ENCODE measurements at places on chromosomes 2 and 18.
A peak's percentile ranks its signal among the peaks of the same experiment; 100 is the strongest.

- DNase-seq: peak; percentile 8
These were observed 409.5 kb upstream of the POU3F3 start for GRCh38 chr2:104444392-104444791.

DNA sequence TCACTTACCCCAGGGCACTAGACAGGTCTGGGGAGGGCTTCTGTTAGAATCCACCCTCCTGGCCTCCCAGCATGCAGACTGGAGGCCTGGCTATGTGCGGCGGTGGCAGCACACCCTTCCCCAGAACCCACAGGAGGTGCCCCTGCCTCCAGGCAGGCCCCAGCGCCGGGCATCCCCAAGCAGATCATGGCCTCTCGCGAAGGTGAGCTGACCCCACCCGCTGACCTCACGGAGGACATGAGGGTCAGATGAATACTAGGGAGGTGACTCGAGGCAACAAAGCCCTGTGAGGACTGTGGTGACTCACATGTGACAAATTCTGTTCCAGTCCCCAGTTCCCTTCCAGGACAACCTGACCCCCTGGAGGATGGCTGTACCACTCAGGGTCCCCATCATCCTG is 1.9 kb downstream of the MAB21L4 start:
- no peak for DNase-seq

GRCh38 chr2:96800061-96801004 is 15.7 kb upstream of the CNNM3 start:
- no peak for DNase-seq

DNA sequence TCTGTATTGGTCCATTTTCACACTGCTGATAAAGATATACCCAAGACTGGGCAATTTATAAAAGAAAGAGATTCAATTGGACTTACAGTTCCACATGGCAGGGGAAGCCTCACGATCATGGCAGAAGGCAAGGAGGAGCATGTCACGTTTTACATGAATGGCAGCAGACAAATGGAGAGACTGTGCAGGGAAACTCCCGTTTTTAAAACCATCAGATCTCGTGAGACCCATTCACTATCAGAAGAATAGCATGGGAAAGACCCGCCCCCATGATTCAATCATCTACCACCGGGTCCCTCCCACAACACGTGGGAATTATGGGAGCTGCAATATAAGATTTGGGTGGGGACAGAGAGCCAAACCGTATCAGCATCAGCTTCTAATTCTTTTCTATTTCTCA is 217.0 kb downstream of the ANAPC1 start:
- DNase-seq: no peak

- DNase-seq: peak; percentile 69
These were observed 178.5 kb downstream of the HDAC4 start for GRCh38 chr2:239222312-239222660.

DNA sequence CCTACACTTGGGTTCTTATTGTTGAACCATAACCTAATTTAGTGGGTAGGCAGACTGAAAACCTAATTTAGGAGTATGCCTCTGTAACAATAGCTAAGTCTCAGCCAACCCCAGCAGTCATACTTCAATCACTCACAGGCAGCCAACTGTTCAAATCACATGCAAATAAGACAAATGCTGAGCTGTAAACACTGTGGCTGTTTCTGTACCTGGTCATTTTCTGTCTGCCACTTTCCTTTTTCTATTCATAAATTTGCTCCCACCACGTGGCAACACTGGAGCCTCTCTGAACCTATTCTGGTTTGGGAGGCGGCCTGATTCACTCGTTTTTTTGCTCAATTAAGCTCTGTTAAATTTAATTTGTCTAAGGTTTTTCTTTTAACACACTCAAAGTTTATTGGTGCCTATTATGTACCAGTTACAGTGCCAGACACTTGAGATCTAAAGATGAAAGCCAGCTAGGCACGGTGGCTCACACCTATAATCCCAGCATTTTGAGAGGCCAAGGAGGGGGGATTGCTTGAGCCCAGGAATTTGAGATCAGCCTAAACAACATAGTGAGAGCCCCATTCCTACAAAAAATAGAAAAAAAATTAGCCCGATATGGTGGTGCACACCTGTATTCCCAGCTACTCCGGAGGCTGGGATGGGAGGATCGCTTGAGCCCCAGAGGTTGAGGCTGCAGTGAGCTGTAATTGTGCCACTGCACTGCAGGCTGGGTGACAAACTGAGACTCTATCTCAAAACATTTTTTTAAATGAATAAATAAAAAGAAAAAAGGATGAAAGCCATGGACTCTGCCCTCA is 41.1 kb downstream of the THNSL2 start:
- no peak for DNase-seq

- no peak for DNase-seq
These were observed 2.1 kb downstream of the NABP1 start for GRCh38 chr2:191679818-191680600.

GRCh38 chr2:70104231-70105111 is 17.2 kb downstream of the PCBP1 start:
- peak; percentile 95 for DNase-seq

DNA sequence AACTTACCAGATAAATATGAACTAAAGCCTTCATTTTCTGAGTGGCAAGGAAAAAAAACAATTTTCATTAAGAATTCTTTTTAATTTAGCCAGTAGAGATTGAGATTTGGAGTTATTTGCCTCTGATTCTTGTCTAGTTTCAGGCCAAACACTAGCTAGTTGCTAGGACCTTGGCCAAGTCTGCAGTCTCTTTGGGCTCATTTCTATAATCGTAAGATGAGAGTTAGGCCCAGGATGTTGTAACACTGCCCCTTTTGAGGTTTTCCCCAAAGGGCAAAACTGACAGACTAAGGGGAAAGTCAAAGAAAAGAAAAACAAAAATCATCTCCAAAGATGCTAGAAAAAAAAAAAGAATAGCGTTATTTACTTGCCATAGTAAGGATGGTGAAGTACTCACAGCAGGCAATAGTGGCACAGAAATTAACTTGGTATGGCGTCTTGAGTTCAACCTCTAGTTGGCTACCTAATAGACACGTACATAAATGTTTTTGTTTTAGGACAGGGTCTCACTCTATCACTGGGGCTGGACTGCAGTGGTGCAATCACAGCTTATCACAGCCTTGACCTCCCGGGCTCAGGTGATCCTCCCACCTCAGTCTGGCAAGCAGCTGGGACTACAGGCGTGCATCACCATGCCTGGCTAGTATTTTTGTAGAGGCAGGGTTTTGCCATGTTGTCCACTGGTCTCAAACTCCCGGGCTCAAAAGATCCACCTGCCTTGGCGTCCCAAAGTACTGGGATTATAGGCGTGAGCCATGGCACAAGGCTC is 23.0 kb upstream of the ADAM17 start:
- no peak for DNase-seq

DNA sequence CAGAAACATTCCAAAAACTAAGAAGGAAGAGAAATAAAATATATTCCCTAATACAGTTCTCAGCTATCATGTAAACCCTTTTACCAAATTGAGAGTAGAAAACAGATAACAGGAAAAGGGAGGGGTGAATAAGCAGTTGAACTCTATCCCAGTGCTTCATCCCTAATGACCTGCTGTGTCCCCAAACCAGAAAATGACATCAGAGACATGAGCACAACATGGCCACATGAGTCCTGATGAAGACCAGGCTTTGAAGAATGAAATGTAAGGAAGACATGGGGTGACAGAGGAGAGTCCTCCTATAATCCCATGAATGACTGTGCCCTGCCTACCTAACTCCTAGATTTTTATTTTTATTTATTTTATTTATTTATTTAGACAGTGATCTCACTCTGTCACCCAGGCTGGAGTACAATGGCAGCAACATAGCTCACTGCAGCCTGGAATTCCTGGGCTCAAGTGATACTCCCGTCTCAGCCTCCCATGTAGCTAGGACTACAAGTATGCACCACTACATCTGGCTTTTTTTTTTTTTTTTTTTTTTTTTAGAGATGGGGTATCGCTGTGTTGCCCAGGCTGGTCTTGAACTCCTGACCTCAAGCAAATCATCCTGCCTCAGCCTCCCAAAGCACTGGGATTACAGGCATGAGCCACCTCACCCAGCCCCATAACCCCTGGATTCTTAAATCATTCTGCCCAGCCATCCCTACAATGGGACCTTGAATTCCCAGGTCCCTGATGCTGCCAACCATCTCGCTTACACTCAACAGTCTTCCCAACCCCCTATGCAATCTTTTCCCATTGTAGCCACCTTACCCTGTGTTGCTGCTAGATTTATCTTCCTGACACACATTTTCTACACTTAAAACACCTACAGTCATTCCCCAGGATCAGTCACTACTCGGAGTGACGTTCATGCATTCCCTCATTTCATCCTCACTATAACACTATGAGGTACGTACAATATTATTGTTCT is 64.5 kb downstream of the ANKRD44 start:
- DNase-seq: no peak

DNA sequence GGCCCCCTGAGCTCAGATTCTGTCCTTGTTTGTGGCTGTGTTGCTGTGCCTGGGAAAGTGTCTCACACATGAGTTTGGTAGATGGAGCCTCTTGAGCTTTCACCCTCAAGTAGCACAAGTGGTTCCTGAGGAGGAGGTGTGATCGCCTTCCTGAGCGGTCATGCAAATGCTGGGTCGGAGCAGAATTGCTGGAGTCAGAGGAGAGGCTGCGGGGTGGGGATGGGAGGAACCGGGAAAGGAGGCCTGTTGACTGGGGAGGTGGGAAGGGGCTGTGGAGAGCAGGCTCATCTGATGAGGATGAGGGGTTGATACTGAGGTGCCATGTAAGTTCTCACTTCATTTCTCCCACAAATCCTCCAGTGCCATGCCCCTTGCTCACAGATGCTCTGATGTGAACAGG is 48.4 kb upstream of the ATG16L1 start:
- DNase-seq: no peak
